ENCODE measurements at places on chromosomes 1 and 21. TPM values are rescaled to one million over a fixed set of nuclear protein-coding genes. Genes with fewer than 3 reads are reported as not detected.

NR5A2 gene
- total RNA-seq, result not detected

CELA3A gene
- total RNA-seq, result not detected

TTC3 gene
- 85.6 TPM for total RNA-seq

TNFRSF4 gene
- total RNA-seq, result 3.1 TPM

DNA sequence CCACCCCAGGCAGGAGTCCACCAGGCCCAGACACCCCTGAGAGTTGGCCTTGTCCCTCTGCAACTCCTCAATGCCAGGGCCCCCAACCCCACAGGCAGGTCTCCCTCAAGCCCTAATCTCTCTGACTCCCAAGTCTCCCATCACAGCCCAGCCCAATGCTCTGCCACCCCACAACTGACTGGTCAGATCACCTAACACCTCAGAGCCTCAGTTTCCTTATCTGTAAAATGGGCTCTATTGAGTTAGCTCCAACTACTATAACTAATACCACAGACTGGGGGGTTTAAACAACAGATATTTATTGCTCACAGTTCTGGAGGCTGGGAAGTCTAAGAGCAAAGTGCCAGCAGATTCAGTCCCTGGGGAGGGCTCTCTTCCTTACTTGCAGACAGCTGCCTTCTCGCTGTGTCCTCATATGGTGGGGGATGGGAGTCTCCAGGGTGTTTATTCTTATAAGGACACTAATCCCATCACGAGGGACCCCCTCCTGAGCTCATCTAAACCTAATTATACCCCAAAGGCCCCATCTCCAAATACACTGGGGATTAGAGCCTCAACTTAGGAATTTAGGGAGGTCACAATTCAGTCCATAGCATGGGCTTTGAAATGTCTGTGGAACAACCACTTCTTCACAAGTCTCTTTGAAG, 34.9 kb upstream of the ZC3H12A start:
- peaks cover 14% of the 10 kb centered on the region for H3K27me3 ChIP-seq
- no peaks in the 10 kb centered on the region for H3K4me1 ChIP-seq
- H3K27ac ChIP-seq, result no peak overlapping the region
- H3K4me3 ChIP-seq, result no peak overlapping the region
- no peaks in the 10 kb centered on the region for H3K36me3 ChIP-seq

DNA sequence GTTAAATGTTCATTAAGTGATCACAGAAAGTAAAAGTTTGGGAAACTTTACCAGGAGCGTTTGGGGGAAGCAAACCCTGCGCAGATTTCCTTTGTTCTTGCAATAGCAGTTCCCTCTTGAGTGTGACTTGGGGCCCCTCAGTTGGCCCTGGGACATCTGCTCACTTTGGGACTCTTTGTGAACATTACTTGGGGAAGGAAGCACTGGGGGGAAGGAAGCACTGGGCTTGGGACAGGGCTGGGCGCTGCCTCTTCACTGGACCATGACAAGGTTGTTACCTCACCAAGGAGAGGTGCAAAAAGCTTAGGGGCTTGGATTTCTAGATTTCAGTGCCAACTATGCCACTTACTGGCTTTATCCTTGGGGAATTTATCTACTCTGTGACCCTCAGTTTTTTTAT, 63.5 kb downstream of the ETS2 start:
- no peak for DNase-seq
- peaks cover 21% of the 10 kb centered on the region for H3K27me3 ChIP-seq
- no peak overlapping the region for H3K27ac ChIP-seq
- H3K36me3 ChIP-seq, result no peaks in the 10 kb centered on the region
- H3K4me3 ChIP-seq, result no peak overlapping the region

DNA sequence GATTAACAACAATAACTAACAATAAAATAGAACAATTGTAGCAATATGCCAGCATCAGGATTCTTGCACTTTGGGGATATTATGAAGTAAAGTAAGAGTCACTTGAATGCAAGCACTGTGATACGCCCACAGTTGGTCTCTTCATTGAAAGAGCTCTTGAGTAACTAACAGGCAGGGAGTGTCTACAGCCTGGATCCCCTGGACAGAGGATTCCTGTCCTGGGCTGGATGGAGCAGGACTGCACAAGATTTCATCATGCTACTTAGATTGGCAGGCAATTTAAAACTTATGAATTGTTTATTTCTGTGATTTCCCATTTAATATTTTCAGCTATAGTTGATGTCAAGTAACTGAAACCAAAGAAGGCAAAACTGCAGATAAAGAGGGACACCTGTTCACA, 13.7 kb upstream of the KRTAP19-5 start:
- no peaks in the 10 kb centered on the region for H3K36me3 ChIP-seq
- DNase-seq, result no peak
- H3K27me3 ChIP-seq, result no peaks in the 10 kb centered on the region
- no peaks in the 10 kb centered on the region for H3K4me1 ChIP-seq
- no peak overlapping the region for H3K4me3 ChIP-seq
- no peak overlapping the region for H3K27ac ChIP-seq

DNA sequence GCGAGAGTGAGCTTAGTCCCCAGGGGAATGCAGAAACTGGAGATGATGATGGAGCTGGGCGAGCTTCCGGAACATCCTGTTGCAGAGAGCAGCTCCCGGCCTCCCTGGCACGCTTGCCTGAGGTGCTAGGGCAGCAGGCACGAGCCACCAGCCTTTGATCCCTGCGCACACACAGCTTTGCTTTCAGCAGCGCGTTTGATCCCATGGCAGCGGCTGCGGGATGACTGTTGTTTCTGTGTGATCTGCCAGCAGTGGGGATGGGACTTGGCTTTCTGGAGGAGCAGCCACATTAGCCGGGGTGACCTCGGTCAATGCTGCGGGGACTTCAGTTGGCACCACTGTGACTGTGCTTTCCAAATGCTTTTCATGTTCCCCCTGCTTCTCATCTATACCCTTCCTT, 193.2 kb downstream of the KAZN start:
- no peak for DNase-seq
- no peaks in the 10 kb centered on the region for H3K27me3 ChIP-seq
- H3K4me3 ChIP-seq, result no peak overlapping the region

DNA sequence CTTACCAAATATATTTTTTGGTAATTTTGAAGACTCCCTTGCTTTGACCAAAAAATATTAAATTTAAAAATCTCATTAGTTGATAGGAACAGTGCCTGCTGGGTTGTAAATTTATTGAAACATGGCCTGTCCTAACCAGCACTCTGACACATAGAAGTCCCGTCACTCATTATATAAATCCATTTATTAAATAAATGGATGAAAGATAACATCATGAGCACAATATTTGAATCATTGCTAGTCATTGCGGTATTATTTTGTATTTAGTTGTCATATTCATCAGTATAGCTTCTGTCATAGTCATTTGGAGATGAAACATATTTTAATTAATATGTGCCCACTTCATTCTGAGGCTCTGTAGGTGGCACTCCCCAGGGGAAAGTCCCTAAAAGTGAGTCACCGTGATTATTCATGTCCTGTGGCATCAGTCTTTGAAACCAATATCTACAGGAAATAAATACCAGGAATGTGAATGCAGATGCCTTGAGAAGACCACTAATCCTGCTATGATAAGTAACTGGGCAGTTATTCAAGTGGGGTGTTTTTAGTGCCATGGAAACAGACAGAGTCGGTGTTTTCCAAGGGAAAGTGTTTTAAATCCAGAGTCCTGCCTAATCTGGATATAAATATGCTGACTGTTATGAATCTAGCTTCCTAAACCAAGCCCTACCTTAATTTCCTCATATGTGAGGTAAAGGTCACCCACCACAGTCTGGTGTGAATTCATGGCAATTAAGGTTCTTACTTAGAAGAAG, 302.0 kb downstream of the DUSP10 start:
- H3K4me1 ChIP-seq, result peaks cover 11% of the 10 kb centered on the region
- H3K27me3 ChIP-seq, result peaks cover 5% of the 10 kb centered on the region
- H3K36me3 ChIP-seq, result no peaks in the 10 kb centered on the region
- DNase-seq, result no peak
- H3K4me3 ChIP-seq, result no peak overlapping the region

GRCh38 chr1:12196641-12197482, 30.1 kb downstream of the TNFRSF1B start:
- H3K36me3 ChIP-seq, result peaks cover 40% of the 10 kb centered on the region
- peaks cover 45% of the 10 kb centered on the region for H3K4me1 ChIP-seq
- peak overlapping the region; percentile 25 for H3K27ac ChIP-seq
- no peak for DNase-seq

- no peak for DNase-seq
- H3K36me3 ChIP-seq, result peaks cover 23% of the 10 kb centered on the region
- H3K4me3 ChIP-seq, result no peak overlapping the region
- H3K27me3 ChIP-seq, result no peaks in the 10 kb centered on the region
- no peak overlapping the region for H3K27ac ChIP-seq
Measured at GRCh38 chr21:42291003-42291750, 24.0 kb downstream of the TFF3 start.

GRCh38 chr1:161739865-161740566, 9.6 kb upstream of the DUSP12 start:
- peaks cover 2% of the 10 kb centered on the region for H3K36me3 ChIP-seq
- peak overlapping the region; percentile 37 for H3K27ac ChIP-seq
- peaks cover 51% of the 10 kb centered on the region for H3K4me1 ChIP-seq
- no peak for DNase-seq
- peaks cover 2% of the 10 kb centered on the region for H3K27me3 ChIP-seq
